ENCODE measurements at places on chromosomes 2 and 18.

DNA sequence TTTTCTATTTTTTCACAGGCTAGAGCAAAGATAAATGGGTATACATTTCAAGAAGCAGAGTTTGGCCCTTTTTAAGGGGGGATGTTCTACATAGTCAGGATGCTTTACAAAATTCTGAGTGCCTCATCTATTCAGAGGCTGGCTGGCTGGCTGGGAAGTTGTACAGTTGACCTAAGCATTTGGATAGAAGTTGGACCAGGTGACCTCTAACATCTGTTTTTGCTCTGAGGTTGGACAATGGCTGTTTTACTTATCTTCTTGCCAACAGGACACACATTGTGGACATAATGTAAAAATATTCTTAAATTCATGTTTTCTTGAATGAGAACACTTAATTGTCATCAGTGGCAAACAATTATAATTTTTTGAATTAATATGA, 205.4 kb downstream of the PTPRM start:
- no peak for DNase-seq

DNA sequence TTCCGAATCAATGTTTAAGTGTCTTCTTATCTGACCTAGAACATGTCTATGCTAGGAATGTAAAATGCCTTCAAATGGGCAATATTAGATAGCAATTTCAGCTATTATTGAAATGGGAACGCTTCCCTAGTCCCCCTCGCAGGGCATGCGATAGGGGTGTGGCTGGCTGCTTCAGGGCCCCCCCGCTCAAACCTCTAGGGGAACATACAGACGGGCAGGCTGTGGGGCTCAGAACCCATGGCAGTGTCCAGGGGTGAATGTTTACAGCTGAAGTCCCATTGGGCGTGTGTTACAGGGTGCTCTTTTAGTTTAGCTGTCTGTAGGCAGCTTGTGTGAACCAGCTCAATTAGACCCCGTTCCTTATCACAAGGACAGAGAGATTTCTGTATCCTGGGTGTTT, 315.9 kb downstream of the DSEL start:
- DNase-seq, result no peak

GRCh38 chr2:214076527-214076926, 334.3 kb upstream of the VWC2L start:
- no peak for DNase-seq

DNA sequence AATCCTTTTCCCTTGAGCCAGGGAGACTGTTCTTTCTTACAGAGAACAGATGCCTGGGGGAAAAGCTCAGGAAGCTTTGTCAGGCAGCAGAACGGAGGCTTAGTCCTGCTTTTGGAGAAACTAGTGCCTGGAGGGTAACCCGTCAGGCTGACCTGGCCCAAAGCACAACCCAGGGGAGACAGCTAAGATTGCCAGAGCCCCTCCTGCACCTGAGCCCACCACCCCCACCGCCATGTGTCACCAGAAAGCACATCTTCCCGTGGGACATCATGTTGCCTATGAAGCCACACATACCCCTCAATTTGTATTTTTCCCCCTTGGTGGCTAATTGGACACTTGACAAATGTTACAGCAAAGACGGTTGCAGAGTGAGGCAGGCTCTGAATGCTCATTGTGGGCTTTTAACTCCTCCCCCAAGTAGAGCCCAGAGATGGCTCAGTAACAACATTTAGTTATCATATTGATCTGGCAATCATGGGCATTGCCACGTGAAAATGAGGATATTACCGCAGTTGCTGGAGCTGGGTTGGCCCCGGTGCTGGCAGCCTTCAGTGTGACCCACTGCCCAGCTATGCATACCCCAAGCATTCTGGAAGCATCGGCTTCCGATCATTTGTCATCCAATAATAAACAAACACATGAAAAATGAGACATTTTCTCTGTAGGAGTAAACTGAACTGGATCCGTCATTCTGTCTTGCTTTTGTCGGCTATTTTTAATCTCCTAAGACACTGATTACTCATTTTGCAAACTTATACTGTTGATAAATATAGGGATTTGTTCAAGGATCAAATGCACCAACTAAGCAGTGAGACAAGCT, 229.5 kb downstream of the ATAD2B start:
- no peak for DNase-seq

DNA sequence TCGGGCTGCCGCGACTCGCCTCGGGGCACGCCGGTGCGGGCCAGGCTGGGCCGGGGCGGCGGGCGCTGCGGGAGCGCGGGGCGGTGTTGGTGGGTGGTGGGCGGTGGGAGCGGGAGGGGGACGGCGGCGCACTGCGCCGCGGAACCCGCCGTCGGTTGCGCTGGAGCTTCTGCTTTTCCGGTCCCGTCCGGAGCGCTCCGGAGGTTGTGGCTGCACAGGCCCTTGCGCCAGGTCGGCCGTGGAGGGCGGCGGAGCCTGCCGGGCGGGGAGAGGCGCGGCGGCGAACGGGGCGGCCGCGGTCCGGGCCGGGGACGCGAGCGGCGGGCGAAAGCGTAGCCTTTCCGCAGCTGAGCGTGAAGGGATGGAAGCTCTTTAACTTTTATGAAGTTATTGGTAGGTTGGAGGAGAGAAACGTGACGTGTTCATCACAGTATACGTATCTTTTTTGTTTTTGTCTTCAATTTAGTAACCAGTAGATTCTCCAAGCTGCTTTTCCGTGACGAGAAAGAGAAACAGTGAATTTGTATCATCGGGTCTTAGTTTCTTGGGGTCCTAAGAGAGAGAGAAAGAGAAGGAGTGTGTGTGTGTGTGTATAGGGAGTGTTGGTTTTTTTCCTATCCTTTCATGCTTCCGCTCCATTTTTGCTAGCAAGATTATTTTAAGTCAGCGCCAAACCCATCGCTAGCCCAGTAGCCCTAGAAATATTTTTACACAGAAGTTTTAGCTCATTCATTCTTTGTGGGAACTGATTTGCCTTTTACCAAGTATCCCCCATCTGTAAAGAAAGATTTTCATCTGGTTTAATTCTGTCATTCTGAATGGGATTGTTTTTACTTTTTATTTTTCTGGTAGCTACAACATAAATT, 535 bp downstream of the ATG4B start:
- peak; percentile 44 for DNase-seq

DNA sequence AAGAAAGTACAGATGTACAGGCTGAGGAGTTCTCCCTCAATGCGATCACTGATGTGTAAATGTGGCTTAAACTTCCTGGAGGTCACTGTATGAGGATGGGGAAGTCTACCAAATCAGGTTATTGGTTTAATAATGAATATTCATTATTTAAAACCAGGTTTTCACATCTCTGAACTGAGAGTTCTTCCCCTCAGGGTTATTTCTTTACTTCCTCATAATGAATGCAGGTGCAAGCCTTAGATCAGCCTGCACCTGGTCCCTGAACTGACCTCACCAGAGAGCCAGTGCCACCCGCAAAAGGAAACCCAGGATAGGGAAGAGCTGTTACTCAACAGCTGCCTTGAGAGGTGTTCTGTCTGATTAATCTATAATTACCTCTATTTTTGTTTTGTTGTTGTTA, 369.0 kb downstream of the EPHA4 start:
- DNase-seq, result no peak

- DNase-seq, result no peak
Measured at GRCh38 chr2:120400551-120400950, 54.6 kb downstream of the INHBB start.

- DNase-seq, result no peak
Measured at GRCh38 chr2:13353083-13353482, 636.3 kb downstream of the TRIB2 start.

GRCh38 chr2:222383255-222383654, 41.1 kb upstream of the SGPP2 start:
- no peak for DNase-seq

Measured in RWPE1 (cell line).